Smooth muscle cell of the brain vasculature (primary cell): ENCODE measurements at places on chromosomes 2 and 18.

DNA sequence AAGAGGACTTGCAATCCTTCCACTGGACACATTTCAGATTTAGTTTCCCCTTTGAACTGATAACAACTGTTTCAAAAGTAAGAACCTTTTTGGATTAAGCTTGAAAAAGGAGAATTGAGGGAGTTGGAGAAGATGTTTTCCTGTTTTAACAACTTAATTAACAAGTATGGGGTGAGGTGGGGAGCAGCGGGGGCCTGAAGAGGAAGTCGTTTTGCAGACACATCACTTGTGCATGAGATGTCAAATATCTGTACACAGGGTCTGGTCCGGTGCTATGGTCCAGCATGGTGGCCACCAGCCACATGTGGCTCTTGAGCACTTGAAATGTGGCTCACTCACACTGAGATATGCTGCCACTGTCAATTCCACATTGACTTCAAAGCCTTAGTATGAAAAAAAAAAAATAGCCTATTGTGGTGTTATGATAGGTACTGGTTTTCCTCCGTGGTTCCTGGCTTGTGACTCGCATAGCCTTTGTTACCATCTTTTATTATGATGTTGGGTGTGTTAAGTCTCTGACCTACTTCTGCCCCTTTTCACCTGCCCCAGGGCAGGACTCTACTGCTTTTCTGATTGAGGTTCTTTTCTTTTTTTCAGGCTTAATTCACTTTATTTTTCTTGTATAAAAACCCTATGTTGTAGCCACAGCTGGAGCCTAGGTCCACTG lies 205.5 kb downstream of the BCL2 start:
- no peak for DNase-seq

- no peak for DNase-seq
Observed at GRCh38 chr2:96923810-96924774, 54.2 kb upstream of the SEMA4C start.

- no peak for DNase-seq
Observed at GRCh38 chr2:96918754-96919550, 49.1 kb upstream of the SEMA4C start.

GRCh38 chr18:72187956-72188355 lies 356.2 kb downstream of the CBLN2 start:
- DNase-seq, result no peak

DNA sequence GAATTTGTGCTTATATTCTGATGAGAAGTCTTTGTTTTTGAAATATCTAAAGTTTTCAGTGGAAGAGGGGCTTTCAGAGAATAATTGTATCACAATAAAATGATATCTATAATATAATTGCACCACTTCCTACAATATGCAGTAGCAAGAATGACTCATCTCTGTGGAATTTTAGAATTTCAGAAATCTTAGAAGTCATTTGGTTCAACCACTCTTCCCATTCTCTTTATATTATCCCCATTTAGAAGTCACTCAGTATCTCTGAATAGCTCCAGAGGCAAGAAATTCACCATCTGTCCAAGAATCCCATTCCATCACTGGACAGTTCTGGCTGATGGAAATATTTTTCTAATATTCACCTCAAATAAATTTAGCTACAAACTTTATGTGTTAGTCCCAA lies 59.3 kb upstream of the CCDC68 start:
- DNase-seq, result peak; percentile 0

GRCh38 chr2:214492152-214492551 lies 81.3 kb downstream of the VWC2L start:
- DNase-seq, result no peak

- DNase-seq, result no peak
Observed at GRCh38 chr18:31679791-31680432, 4.5 kb downstream of the B4GALT6 start.

DNA sequence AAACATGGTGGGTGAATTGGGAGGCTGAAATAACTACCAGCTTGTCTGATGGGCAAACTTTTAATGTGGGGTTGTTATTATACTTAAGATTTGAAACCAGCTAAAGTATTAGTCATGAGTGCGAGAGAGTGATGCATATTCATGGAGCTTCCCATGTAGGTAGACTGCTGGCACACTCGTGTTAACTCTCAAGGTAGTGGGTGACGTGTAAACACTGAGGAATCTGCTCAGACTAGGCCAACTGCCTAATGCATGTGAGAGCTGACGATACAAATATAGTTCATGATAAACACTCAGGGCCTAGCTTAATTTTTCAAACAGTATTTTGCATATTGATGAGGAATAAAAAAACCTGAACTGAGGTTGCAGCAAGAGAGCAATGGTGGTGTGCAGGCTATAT lies 1165.7 kb upstream of the PIK3C3 start:
- no peak for DNase-seq

DNA sequence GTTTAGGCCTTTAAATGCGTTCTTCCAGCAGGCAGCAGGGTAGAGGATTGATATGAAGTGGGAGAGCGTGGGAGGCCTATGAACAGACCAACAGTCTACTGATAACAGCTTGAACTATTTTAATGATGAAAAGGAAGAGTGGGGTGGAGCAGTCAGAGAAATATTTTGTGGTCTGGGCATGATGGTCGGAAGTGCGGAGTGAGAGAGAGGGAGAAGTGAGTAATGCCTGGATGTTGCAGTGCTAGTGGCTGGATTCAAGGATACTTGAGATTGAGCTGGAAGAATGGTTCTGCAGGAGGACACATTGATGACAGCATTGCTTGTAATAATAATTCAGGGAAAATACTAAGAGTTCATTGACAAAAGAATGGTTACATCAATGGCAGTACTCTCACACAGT lies 151.0 kb upstream of the DAPL1 start:
- no peak for DNase-seq

- DNase-seq, result no peak
Observed at GRCh38 chr2:123912171-123912570, 112.9 kb upstream of the CNTNAP5 start.

GRCh38 chr2:218981881-218982585 lies 3.0 kb downstream of the FEV start:
- DNase-seq, result no peak

DNA sequence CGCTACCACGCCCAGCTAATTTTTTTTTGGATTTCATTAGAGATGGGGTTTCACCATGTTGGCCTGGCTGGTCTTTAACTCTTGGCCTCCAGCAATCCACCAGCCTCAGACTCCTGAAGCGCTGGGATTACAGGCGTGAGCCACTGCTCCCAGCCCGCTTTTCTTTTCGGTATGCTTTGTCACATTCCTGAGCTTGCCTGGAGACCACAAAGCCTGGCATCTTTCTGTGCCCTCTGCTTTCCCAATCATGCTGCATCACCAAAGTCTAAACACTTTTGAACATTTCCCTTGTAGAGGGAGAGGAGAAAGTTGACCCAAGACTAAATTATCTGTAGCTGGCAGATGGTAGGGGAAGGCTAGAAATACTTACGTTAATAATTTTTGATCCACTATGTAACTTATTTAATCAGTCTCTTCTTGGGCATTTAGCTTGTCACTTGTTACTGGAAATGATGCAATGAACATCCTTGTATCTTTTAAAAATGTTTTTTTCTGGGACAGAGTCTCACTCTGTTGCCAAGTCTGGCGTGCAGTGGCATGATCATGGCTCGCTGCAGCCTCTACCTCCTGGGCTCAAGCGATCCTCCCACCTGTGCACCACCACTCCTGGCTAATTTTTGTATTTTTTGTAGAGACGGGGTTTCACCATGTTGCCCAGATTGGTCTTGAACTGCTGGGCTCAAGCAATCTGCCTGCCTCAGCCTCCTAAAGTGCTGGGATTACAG lies 2.7 kb upstream of the NPC1 start:
- no peak for DNase-seq

- no peak for DNase-seq
Observed at GRCh38 chr2:236673823-236674185, 104.2 kb downstream of the ACKR3 start.

DNA sequence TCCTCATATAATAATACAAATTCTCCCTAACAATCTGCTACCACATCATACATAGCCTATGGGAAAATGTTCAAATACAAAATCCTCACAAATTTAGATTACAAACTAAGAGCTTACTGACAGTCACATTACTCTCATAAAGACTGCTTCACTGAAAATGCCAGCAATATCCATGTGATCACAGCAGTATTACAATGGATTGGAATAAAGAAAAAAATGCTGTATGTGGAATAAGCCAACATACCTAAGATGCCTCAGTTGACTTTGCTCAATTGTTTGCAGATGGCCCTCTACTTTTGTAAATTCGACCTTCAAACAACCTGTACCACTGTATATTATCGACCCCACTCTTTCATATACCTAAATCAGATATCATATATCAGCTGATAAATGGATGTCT lies 88.7 kb downstream of the DYM start:
- no peak for DNase-seq

GRCh38 chr2:119541476-119541875 lies 2.8 kb upstream of the CFAP221 start:
- DNase-seq, result no peak

DNA sequence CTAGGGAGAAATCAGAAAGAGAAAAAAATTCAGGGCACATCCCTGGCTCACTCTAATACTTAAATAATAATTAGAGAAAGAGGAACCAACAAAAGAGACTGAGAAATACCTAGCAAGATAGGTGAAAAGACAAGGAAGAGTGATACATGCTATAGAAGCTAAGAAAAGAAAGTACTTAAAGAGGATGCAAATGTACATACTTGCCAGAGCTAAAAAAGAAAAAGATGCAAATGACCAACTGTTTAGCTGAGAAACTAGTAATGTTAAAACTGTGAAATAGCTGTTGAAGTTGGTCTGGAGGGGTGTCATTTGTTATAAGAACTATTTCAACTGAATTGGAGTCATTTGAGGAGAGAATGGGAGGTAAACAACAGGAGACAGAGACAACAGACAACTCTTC lies 412.2 kb downstream of the SPAG16 start:
- no peak for DNase-seq

DNA sequence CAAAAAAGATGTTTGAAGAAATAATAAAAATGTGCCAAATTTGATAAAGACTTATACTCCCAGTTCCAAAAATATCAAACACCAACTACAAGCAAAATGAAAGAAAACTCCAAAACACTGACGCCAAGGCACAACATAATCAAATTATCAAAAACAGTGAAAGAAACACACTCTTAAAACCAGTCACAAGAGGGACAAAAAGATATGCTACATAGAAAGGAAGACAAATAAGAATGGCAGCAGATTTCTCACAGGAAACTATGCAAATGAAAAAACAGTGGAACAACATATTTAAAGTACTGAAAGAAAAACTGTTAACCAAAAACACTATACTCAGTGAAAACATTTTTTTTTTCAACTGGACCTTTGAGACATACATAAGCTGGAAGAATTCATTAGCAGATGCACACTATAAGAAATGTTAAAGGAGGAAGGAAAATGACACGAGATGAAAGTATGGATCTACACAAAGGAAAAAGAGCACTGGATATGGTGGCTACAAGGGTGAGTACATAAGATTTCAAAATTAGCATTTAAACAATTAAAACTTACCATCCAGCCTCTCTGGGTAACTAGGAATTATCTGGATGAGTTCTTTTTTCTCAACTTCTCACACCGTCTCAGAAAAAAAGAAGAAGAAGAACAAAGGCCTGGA lies 94.0 kb upstream of the ACVR1C start:
- DNase-seq, result no peak

- DNase-seq, result no peak
Observed at GRCh38 chr2:228527197-228527881, 345.9 kb upstream of the SPHKAP start.

GRCh38 chr2:69716555-69717120 lies 25.3 kb upstream of the ANXA4 start:
- DNase-seq, result no peak

- DNase-seq, result no peak
Observed at GRCh38 chr2:28444956-28445355, 50.9 kb upstream of the PLB1 start.

- DNase-seq, result no peak
Observed at GRCh38 chr2:63780518-63781155, 61.1 kb upstream of the UGP2 start.

DNA sequence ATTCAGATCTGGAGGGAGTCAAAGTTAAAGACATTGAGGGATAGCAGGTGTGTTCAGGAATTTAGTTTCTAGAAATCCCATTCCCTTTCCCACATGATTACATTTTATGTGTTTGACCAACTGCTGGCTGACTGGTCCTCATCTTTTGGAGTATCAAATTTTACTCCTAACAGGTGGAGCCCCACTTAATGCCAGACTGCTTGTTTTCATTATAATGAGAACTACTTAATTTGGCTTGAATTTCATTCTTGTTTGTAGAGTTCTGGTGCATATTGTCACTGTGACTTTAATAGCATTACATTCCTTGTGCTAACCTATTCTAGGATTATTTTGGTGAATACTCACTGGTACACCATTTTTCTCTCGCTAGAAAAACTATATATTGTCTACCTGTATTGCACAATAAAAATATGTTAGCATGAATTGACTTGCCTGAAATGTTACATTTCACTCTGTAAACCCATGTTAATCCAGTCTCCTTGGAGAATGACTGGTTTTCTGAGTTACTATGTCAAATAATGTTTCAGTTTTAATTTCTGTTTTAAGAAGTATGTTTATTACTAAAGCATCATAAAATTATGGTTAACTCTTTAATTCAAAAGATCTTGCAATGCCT lies 98.2 kb downstream of the TANC1 start:
- no peak for DNase-seq

- no peak for DNase-seq
Observed at GRCh38 chr18:57466745-57467409, 31.7 kb downstream of the ONECUT2 start.

DNA sequence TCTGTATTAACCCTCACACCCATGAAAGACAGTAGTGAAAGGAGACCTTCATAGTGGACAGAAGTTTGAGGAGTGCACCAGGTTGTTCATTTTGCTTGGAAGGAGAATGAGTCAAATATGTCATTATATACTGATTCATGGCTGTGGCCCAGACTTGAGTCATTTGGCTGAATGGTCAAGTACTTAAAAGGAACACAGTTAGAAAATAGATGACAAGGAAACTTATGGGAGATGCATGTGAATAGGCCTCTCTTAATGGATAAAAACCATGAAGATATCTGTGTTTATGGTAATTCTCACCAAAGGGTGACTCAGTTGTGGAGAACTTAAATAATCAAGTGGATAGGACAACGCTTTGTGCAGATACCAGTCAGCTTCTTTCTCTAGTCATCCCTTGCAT lies 524.7 kb upstream of the CNTNAP5 start:
- no peak for DNase-seq

DNA sequence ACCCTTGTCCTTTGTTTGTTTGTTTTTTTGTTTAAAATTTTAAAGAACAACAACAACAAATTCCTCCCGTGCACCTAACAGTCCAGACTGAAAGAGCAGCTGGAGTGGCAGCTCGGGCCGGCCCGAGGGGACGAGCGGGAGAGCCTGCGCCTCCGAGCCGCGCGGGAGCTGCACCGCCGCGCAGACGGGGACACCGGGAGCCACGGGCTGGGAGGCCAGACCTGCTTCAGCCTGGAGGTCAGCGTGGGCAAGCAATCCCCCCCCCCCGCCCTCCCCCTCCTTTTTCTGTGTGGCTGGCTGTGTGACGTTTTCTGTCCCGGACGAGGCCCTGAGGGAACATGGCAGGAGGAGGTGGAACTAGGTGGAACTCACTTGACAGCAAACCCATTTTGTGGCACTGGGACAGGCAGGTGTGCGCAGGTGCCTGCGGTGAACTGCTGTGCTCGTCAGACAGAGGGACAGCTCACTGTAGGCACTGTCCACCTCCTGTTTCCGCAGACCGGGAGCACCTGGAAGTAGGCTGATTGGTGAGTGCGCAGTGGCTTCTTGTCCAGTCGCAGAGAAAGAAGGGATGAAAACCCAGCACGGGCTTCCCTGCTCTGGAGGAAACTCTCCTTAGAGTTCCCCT lies 80.6 kb downstream of the MTCL1 start:
- no peak for DNase-seq

- no peak for DNase-seq
Observed at GRCh38 chr2:82139979-82140611, 1835.5 kb upstream of the LRRTM1 start.
